ENCODE measurements at places on chromosomes 5 and 9.

DNA sequence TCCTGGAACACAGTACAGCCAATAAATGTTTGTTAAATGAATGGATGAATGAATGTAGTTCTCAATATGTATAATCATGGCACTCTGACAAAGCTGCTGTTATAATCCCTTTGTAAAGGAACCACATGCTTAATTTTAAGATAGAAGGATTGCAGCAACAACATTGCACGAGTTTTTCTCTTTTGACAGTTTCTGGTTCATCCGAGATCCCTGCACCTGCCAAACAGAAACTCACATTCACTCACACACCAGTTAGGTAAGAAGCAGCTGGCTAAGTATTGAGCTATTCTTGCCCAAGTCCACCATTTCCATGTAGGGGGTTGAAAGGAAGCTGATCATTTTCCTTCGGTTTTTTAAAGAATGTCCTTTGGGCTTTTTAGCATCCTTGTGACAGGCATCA is 133.7 kb upstream of the MAP1B start:
- DNase-seq = no peak

GRCh38 chr5:95786821-95787418 is 35.6 kb downstream of the GLRX start:
- peak; percentile 64 for DNase-seq

GRCh38 chr5:71757590-71758543 is 38.8 kb downstream of the CARTPT start:
- peak; percentile 52 for DNase-seq

GRCh38 chr9:97592126-97592525 is 41.0 kb downstream of the TSTD2 start:
- DNase-seq = no peak

GRCh38 chr5:55481293-55481855 is 53.4 kb downstream of the PLPP1 start:
- DNase-seq = peak; percentile 47

DNA sequence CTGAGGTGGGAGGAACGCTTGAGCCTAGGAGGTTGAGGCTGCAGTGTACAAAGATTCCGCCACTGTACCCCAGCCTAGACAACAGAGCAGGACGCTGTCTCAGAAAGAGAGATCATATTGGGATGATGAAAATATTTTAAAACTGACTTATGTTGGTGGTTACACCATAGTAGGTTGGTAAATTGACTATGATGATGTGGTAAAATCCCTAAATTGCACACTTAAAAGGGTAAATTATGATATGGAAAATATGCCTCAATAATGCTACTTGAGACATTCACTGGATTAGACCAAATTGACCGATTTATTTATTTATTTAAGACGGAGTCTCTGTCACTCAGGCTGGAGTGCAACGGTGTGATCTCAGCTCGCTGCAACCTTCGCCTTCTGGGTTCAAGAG is 21.9 kb upstream of the TOR1B start:
- no peak for DNase-seq

- no peak for DNase-seq
Observed at GRCh38 chr5:68265822-68266395, 50.4 kb downstream of the PIK3R1 start.

GRCh38 chr9:127654619-127655018 is 42.5 kb downstream of the STXBP1 start:
- DNase-seq = peak; percentile 84

DNA sequence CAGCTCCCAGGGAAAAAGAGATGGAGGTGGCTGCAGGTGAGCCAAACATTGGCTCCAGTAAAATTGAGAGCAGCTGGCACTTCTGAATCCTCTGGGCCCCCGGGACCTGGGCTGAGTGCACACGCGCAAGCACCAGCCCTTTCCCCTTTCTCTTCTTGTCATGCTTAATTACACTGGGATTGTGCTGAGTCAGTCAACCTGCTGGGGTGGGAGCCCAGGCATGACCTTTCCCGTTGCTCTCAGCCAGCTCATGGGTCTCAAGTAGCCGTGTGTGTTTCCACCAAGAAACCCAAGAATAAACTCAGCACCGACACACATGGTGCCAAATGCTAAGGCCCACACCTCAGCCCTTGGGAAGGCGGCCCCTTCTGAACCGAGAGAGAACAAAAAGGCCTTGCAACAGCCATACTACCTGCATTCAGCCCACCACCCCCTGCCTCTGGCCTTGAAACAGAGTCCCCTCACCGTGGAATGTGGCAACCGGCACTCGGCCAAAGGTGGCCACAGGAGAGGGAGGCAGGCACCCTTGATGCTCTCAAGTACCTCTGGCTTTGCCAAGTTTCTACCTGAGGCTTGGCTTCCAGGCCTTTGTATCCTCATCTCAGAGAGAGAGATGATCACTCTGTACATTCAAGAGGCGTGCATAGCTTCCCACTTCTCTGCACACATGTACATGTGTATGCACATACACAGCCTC is 28.1 kb downstream of the SLIT3 start:
- DNase-seq = no peak

- no peak for DNase-seq
Observed at GRCh38 chr5:81207009-81207408, 26.1 kb upstream of the CKMT2 start.

DNA sequence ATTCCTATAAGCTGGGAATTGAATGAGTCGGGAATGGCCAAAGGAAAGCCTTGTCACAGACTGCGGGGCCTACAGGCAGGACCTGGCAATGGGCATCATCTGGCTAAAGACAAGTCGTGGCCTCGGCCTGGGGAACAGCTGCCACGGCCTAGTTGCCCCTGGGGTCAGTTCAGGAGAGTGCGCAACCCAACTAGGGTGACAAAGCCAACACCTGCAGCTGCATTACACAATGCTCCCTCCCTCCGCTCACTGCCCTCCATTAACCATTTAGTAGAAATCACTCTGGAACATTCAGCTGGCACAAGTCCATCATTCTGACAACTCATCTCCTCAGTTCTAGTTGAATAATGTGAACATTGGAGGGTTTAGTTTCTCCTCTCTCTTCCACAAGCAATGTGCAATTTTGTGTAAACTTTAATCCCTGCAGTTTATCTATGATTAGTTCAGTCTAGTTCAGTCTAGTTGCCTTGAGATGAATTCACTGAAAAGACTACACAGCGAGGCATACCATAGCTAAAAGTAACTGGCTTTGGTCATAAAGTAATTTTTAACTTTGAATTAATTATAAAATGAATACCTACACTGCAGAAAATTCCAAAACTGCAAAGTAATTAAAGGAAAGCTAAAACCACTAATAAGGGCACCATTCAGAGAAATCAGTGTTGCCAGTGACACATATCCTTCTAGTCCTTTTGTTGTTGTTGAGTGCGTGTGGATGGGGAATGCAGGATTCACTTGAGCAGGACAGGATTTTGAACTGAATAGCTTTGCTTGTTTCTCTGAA is 5.1 kb downstream of the GLDC start:
- no peak for DNase-seq

DNA sequence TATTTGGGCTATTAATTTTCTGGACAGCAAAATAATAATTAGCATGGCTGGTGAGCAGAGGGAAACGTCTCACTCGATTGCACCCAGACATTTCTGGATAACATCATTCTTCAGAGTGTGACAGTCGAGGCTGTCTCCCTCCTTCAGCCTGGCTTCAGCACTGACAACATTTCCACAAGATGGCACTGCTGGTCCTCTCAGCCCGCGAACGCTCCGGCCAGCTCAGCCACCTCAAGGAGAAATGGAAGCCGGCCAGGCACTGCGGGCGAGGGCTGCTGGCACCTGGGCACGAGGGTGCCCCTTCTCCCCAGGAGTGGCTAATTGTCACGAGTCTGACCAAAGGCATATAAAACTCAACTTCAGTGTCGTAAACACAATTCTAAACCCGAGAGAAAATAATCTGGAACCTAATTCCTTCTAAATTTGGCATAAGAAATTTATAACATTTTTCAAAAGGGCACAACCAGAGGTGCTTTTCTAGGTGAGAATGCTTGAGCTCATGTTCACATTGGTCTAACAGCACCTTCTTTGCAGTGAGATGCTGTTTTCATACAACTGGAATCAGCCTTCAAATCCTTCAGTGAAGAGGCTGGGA is 65.9 kb downstream of the DAP start:
- peak; percentile 57 for DNase-seq

GRCh38 chr5:141640698-141641097 is 3.9 kb downstream of the RELL2 start:
- DNase-seq = no peak

DNA sequence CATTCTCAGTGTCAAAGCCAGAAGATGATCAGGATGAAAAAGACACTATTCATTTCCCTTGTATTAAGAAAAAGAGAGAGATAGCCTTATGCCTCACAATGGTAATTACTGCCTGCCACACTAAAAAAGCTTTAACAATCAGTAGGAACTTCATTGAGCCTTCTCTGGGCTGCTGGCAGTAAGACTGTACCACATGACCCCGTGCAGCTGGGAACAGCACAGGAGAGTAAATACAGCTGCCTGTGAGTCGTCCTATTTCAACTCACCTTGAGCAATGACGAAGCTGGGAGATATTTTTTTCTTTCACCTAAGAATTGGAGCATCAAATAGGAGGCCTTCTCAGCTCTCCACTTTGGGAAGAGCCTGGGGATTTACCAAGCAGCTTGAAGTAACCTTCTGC is 316.3 kb downstream of the GABRB2 start:
- DNase-seq = no peak

DNA sequence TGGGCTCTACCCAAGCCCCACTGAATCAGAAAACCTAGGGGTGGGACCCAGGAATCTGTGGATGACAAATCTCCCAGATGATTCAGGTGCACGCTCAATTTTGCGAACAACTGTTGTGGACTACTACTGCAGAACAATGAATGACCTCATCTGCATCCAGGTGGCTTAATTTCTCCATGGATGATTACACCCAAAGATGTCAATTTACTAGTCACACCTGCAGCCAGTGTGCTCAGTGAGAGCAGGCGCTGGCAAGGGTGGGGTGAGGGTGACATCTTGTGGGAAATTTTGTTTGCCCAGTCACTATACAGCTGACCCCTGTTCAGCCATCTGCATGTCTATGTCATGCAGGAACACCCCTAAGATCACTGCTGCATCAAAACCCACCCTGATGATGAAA is 118.2 kb downstream of the ENTREP1 start:
- DNase-seq = no peak

DNA sequence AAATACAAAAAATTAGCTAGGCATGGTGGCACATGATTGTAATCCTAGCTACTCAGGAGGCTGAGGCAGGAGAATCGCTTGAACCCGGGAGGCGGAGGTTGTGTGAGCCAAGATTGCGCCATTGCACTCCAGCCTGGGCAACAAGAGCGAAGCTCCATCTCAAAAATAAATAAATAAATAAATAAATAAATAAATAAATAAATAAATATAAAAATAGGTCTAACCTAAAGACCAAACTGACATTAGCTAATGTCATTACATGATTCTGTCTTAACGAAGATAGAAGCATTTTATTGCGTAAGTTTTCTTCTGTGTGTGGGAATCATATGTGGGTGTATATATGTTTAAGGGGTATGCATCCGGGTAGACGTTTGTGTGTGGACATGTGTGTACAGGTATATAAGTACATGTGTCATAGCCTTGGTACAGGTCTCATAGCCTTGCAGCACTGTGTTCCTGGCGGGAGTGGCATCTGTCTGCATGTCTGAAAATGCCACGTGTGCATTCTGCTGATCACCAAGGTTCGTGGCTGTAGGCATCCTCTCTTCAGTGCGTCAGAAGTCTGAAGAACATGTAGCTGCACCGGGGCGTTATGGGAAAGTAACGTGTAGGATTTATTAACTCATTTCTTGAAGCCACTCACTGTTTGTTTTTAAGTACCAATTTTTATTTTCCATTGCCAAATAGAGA is 298.1 kb downstream of the NR3C1 start:
- no peak for DNase-seq

DNA sequence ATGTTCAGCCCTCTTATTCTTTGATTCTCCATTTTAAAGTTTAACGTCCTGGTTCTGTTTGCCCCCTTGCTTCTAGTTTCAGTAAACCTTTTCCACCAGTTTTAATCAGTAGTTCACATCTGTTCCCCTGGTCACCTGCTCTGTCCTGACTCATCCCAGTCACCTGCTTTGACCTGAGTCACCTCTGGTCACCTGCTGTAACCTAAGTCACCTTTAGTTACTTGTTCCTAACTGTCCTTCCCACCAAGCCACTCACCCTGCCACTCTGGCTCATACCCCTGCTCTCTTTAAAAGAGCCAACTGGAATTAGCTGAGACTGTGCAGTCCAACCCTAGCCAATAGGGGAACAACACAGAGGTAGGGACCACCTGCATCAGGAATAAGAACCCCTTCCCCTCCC is 43.0 kb downstream of the SEMA6A start:
- DNase-seq = no peak

- no peak for DNase-seq
Observed at GRCh38 chr5:147393874-147394672, 115.8 kb downstream of the DPYSL3 start.

GRCh38 chr5:177003649-177004048 is 2.9 kb downstream of the UIMC1 start:
- DNase-seq = no peak

DNA sequence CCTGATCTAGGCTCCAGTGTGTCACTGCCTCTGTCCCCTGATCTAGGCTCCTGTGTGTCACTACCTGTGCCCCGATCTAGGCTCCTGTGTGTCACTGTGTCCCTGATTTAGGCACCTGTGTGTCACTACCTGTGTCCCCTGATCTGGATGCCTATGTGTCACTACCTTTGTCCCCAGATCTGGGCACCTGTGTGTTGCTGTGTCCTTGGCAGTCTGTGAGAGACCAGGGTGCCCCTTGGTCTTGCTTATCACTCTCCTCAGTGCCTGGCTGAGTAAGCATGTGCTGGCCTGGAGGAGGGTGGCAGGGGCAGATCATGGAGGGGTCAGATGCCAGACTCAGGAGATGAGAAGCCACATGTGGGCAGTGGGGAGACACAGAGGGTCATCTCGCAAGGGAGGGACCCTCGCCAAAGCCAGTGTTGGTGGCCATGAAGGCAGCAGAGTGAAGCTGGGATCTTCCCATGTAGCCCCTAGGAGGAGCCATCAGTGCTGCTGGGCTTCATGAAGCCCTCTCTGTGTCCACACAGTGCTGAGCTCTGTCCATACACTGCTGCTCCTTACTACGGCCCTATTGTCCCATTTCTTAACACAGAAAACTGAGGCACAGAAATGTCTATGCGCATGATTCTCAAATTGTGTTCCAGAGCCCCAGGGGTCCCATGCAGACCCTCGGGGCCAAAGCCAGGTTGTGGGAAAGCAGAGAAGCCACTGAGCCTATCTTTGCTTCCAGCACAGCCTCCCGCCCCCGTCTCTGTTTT is 15.5 kb downstream of the OLFML2A start:
- DNase-seq = no peak

DNA sequence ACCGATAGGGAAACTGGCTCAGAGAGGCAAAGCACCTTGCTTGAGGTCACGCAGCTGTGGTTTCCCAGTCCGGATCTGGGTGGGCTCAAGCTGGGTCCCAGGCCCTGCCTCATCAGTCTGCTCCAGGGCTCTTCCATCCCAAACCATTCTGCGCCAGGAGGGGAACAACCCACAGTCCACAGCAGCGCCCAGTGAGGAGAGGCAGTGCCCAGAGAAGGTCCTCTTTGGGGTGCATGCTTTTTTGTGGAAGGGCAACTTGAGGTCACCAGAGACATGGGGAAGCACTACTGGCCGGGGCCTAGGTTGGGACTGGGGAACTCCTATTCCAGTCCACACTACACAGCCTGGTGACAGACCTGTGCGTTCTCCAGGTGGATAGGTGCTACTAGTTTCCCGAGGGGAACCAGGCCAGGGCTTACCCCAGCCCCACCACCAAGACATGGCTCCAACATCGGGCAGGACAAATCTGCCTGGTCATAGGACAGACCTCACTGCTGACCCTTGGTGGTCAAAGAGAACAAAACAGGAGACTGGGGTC is 62.5 kb upstream of the RNF130 start:
- DNase-seq = no peak
